ENCODE measurements at places on chromosomes 2 and 18.

GRCh38 chr2:19844750-19845149 is 57.0 kb downstream of the TTC32 start:
- DNase-seq, result no peak

DNA sequence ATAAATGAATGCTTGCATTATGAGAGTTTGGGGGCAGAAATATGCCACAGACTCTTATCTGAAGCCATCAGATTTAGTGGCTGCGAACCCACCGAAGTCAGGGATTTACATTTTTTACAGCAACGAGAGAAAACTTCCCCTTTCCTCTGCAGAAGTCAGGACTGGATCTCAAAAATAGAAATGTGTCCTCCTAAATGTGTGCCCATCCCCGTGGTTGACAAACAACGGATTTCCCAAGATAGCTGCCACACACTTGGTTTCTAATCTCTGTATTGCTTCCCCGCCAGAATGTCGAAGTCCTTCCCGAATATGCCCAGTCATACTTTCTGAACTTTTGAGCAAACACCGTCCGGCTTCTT is 879 bp upstream of the ADAM23 start:
- no peak for DNase-seq

DNA sequence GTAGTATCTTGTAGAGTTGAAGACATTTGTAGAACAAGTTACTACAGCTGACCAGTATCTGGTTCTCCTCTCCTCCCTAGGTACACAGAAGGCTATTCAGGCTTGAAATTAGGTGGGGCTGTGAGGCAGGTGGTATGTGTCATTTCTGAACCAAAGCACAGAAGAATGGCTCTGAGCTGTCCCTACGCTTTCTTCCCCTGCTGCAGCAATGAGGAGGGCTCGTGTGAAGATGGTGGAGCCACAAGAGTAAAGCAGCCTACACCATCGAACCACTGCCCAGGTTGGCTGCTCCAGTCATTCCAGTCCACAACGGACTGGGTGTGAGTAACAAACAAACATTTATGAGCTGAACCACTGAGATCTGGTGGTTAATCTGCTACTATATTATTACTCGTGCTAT is 148.9 kb downstream of the DTNB start:
- no peak for DNase-seq

DNA sequence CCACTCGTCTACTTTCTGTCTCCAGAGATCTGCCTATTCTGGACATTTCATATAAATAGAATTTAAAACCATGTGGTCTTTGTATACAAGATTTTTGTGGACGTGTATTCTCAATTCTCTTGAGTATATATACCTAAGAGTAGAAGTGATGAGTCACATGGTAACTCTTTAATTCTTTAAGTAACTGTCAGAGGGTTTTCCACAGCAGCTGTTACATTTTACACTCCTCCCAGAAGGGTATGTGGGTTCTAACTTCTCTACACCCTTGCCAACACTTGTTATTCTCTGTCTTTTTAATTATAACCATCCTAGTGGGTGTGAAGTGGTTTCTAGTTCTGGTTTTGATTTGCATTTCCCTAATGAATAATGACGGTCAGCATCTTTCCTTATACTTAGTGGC is 70.9 kb downstream of the MAP3K20 start:
- DNase-seq, result no peak

DNA sequence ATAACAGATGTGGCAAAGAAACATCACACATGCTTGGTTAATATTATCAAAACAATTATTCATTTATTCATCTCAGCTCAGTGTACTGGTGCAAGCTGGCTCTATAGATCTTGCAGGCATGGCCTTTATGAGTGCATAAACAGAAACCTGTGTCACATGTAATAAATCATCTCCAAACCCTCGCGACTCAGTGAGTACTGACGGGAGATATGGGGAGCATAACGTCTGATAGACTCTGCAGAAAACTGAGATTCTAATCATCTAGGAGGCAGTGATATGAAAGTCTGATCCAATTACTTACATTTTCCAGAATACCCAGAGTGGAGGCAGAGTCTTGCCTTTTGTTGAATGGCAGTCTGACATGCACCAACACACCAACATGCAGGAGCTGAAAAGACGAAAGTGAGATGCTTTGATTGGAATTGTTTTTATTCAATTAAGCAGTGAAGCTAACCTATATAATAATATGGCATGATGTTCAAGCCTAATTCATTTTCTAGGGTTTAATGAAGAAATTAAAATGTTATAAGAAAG is 416.8 kb downstream of the RNF144A start:
- DNase-seq, result no peak

- DNase-seq, result no peak
Observed at GRCh38 chr2:221671515-221671914, 99.4 kb upstream of the EPHA4 start.

GRCh38 chr2:63663013-63663864 is 74.5 kb downstream of the MDH1 start:
- DNase-seq, result no peak

- DNase-seq, result no peak
Observed at GRCh38 chr2:58106896-58107295, 60.3 kb downstream of the VRK2 start.

DNA sequence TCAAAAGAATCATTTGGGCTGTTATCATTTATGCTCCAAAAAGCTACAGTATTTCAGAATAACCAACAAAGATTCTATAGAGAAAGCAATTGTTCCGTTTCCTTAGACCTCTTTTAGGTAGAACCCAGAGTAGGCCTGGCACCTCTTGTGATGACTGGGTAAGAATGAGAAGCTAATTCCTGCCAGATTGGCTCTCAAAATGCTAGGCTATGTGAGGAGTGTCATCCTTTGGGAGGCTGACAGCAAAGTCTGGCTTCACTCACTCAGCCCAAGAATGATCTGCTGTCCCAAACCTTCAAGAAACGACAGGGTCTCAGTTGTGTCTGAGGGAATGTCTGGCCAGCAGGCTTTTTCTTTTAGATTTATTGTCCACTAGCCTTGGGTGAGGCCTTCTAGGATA is 4.5 kb downstream of the CERS6 start:
- no peak for DNase-seq

- no peak for DNase-seq
Observed at GRCh38 chr2:217959723-217960122, 43.1 kb downstream of the TNS1 start.

- no peak for DNase-seq
Observed at GRCh38 chr18:41042866-41043265, 912.2 kb upstream of the PIK3C3 start.

- no peak for DNase-seq
Observed at GRCh38 chr18:44320619-44321460, 359.8 kb upstream of the SETBP1 start.

- DNase-seq, result no peak
Observed at GRCh38 chr2:177660742-177661141, 268.2 kb downstream of the AGPS start.

DNA sequence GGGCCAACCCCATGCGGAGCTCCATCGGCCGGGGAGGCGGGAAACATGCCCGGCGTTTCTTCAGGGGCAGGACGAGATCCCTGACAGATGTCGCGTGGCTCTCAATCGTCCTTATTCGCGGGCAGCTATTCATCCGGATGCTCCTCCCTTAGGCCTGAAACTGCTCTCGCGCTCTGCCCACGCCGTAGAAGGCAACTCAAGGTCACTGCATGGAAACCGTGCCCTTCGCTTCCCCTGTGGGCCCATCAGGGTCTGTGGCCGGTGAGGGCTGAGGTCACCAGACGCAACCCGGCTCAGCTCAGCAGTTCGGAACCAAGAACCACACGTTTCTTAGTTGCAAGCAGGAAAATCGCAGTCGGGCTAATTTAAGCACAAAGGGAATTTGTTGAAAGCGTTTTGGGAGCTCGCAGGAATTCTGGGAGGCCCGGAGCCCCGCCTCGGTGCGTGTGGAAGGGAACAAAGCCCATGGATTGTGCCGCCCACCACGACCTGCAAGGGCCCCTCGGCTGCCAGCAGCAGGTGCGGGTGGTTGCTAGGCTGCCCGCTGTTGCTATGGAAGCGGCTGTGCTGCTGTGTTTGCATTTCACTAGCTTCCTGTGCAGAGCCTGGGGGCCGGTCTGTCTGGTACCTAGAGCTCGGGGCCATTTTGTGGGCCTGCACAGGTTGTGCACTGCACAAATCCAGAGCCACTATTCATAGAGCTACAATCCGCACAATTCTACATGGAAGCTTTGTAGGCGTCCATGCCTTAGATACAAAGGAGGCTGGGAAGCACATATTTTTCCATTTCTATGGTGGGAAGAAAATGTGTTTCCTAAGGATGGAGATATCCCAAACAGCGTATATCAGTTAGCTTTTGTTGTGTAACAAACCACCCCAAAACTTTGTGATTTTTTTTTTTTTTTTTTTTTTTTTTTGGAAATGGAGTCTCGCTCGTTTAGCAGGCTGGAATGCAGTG is 6.0 kb upstream of the ALLC start:
- no peak for DNase-seq

- DNase-seq, result no peak
Observed at GRCh38 chr2:2569306-2569705, 238.2 kb upstream of the MYT1L start.

DNA sequence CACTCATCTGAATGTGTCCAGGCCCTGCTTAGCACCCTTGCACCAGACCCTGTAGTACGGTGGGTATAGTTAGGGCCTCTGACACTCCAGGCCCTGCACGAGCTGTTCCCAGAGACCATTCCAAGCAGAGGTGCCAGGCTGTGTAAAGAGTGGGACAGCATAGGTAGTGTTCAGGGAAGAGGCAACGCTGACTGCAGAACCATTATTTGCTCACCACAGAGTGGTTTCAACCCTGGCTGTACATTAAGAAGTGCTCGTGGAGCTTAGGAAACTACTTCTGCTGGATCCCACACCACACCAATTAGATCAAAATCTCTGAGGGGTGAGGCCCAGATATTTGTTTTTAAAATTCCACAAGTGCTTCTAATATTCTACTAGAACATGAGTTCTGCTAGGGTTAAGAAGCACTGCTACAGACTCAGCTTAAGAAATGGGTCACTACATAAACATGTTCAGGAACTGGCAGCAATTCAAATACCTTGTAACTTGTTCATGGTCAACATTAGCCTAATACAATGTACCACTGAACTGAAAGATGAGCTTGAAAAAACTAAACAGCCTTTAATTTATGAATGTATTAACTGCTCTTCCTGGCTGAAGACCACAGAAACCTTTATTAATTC is 183.0 kb downstream of the MYO5B start:
- no peak for DNase-seq
